ENCODE measurements at places on chromosomes 2 and 18.

DNA sequence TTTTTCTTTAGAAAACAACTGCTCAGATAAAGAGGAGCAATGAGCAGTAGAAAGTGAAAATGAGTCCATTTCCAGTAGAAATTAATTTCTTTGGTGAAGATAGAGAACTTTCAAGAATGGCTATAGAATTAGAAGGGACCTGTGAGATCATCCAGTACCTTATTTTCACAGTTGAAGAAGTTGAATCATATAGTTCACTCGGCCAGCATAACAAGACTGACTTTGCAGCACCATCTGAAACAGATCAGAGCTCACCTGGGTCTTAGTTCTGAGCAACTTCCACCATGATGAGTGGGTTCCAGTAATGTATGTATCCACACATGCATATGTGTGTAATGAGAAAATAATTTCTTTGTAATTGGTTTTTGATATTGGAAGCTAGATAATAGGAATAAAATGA is 58.6 kb downstream of the CERS6 start:
- DNase-seq = no peak

DNA sequence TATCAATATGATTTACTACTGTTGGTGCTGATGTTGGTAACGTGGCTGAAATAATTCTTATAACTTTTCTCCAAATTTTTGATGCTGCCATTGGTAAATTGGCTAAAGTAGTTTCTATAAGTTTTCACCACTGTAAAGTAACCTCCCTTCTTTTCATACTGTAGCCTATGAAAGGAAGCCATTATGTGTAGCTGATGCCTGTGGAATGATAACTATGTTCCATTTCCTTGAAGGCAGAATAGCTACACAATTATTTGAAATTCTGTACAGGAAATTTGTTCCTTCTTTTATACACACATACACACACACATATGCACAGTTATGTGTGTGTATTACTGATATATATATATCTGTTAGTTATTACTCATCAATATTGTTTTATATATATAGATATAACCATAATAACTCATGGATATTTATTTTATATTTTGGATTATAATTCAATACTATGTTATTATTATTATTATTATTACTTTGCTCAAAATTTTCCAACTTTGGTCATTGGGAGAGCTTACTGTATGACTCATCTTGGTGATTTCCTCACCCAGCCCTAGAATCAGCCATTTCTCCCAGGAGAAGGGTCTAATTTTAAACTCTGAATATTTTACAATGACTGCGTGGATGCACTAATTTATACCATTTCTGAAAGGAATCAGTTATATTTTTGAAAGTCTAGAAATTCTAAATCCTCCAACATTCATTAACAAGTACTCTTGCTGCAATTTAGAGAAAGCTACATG is 1677.7 kb downstream of the SUCLG1 start:
- no peak for DNase-seq

DNA sequence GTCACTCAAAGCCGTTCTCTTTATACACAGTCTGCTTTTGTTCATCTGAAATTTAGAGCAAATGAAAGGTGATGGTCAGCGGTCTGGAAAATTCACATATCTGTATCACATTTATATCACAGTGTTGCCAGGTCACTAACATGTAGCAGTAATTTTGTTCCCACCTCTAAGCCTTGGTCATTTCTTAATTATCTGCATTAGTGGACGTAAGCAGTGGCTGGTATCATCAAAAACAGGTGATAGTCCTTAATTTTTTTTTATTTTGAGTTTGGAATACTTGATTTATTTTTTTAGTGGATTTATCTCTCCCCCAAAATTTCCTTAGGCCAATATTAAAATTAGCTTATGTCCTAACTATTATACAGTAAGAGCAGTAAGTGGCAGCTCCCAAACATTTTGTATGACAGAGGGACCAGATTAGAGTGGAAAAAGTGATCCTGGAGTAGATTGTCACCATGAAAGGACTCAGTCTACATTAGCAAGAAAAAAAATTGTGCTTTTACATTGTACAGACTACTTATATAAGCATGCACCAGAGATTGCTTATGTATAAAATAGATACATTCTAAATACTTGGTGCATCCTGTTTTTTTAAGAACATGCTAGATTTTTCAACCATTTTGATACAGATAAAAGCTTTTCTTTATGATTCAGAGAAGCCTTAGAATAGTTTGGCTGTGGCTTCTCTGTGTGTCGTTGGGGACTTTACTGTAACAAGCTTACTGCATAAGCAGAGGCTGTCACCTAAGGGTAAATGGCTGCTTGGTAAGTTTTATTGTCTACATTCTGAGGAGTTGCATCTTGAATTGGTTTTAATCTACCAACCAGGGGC is 65.0 kb downstream of the MAPRE2 start:
- no peak for DNase-seq

- DNase-seq = no peak
Observed at GRCh38 chr18:57806978-57807285, 3.8 kb upstream of the ATP8B1 start.

- no peak for DNase-seq
Observed at GRCh38 chr2:25358836-25359235, 17.1 kb upstream of the DNMT3A start.

- DNase-seq = no peak
Observed at GRCh38 chr2:195674491-195675221, 17.6 kb downstream of the SLC39A10 start.

DNA sequence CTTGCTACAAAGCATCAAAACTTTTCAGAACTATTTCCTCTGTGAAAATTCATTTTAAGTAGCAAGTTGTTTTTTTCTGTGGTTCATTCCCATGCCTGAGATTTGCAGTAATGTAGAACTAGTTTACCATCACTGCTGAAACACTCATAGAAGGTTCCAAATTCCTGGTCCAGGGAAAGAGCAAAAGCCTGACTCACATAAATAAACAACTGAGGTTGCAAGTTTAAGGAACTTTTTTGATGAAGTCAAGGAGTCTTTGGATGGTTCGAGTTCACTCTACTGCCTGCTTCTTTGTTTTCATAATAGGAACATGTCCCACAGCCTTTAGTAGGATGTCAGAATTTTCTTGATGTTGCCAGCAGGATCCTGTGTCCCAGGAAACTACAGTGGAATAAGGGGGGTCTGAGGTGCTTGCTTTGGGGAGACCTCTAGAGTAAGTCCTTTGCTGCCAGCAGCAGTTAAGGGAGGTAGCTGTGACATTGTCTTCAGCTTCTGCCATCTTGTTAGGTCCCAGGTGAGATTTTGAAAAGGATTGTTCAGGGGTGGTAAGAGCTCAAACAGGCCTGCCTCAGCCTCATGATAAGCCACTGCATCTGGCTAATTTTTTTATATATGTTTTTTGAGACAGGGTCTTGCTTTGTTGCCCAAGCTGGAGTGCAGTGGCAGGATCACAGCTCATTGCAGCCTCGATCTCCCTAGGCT is 43.9 kb downstream of the ACSL3 start:
- DNase-seq = no peak

GRCh38 chr2:174667250-174667860 is 69.8 kb upstream of the WIPF1 start:
- no peak for DNase-seq

- no peak for DNase-seq
Observed at GRCh38 chr2:207163756-207164005, 2.1 kb downstream of the KLF7 start.

GRCh38 chr2:140063356-140063755 is 1283.2 kb upstream of the NXPH2 start:
- no peak for DNase-seq

GRCh38 chr2:202375033-202375608 is 1.0 kb upstream of the BMPR2 start:
- DNase-seq = no peak

GRCh38 chr2:182259629-182260150 is 167.1 kb downstream of the PDE1A start:
- DNase-seq = no peak

- peak; percentile 9 for DNase-seq
Observed at GRCh38 chr2:152950126-152950525, 231.7 kb downstream of the ARL6IP6 start.

DNA sequence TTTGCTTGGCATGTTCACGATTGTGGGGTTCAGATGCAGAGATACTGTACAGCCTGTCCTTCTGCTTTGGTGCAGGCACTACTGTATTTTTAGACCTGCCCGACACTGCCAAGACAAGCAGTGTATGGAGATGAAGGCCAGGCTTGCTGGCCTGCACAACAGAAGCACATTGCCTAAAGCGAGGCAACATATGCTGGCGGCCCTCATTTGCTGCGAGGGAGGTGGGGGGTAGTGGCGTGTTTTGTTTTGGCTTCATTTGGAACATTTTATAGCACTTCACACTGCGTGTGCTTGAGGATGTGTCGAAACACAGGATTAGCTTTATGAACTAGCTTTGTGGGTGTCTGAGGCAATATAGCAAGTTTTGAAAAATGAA is 27.0 kb downstream of the TMEM182 start:
- no peak for DNase-seq

GRCh38 chr2:104944495-104944894 is 90.6 kb downstream of the POU3F3 start:
- DNase-seq = peak; percentile 36

- DNase-seq = no peak
Observed at GRCh38 chr2:109337221-109337620, 208.2 kb downstream of the SH3RF3 start.

DNA sequence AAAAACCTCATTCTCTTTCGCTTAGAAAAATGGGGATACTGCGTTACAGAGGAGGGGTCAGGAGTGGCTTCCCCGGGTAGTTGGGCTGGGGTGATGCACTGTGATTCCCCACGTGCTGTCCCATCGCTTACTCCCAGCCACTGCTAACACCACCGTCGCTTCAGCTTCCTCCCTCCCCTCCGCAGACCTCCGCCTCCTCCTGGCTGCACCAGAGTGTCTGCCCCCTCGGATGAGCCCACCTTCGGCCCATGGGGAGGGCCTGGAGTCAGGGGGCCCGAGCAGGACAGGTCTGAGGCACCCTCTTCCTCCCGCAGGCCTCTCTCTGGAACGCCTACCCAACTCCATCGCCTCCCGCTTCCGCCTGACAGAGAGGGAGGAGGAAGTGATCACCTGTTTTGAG is 59.1 kb upstream of the MCFD2 start:
- DNase-seq = no peak

GRCh38 chr2:201618744-201619662 is 24.3 kb downstream of the TMEM237 start:
- no peak for DNase-seq

DNA sequence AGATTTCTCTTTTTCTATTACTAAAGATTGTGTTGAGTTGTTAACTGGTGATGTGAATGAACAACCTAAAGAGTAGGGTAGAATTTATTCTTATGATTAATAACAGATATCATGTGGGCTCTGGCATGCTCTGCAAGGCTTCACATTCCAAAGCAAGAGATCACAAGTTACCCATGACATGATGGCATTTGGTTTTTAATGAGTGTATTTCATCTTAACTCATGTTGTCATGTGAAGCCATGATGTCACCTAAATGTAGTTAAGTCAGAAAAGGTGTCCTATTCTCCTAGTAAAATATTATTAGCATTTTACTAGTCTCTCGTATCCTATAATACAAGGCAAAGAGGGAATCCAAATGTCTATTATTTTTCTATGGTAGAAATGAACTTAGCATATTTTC is 678.0 kb downstream of the ARHGAP15 start:
- no peak for DNase-seq

DNA sequence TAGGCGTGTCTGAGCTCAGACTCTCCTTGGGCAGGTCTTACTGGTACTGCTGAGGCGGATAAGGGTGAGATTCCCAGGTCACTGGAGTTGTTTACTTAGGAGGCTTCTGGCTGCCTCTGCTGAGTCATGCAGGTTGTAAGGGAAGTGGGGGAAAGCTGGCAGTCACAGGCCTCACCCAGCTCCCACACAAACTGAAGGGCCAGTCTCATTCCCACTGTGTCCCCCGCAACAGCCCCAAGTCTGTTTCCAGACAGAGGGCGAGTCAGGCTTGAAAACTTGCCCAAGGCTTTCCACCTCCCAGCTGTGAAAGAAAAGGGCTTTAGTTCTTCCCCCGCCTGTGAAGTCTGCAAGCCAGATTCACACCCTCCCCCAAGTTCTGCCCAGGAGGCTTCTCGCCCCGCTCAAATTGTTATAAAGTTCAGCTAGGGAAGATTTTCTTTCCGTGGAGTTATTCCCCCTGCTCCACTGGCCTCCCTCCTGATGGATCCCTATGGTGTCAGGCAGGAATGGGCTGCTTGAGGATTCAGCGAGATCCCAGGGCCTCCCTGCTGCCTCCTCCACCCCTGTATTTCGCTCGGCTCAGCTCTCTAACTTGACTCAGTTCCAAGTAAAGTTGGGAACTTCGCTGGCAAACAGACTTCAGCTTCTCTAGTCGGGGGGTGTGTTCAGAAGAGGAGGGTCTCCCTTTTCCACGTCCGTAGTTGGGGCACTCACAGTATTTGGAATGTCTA is 248.6 kb downstream of the NR4A2 start:
- DNase-seq = peak; percentile 13

- DNase-seq = no peak
Observed at GRCh38 chr2:23745726-23746105, 181.2 kb downstream of the ATAD2B start.

DNA sequence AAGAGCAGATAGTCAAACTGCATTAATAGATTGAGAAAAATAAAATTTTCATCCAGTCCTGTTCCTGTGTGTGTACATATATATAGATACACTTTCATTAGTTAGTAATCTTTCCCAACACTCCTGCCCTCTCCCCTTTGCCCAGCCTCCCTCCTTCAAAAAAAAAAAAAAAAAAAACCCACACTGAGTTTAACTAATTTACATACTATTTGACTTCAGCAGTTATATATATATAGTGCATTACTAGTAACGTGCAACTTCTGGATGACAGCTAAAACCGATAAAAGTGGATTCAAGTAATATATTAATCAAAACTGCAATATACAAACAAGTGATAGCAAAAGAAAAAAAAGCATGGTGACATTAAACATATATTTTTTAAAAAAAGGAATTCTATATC is 1.4 kb downstream of the FIGN start:
- no peak for DNase-seq

DNA sequence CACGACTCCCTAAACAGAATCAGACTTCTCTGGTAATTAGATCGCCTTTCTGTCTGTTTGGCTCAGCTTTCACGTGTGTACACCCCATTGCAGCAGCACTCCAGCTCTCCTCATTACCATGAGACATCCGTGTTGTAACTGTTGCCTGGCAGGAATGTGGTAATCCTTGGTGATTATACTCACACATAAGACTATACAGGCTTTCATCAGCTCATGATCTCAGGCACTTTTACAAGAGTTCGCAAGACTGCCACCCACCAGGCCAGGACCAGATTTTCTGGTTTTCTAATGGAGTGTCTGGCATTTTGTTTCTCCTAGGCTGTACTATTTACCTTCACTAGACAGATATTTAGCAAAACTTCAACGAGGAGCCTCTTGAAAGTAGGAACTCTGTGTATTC is 50.2 kb downstream of the ACVR1 start:
- no peak for DNase-seq

GRCh38 chr2:233816771-233817170 is 37.6 kb downstream of the HJURP start:
- no peak for DNase-seq

Data from NT2/D1 (cell line).